ENCODE measurements at places on chromosomes 3 and 15.

DNA sequence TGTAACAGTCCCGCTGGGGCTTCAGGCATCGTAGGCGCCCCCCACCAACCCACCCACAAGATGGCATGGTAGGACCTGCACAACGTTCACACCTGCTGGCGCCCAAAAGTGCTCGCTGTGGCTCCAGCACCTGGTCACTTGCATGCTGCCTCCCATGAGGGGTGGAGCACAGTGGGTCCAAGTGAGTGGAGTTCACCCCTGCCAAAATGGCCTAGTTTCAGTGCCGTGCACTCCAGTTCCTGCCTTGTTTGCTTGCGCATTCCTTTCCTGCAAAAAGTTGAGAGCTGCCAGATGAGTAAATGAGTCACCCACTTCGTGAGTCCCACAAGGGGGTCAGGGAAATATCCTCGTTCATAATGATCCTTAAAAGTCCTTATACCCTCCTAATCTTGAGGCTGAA, 788.7 kb upstream of the DPPA4 start:
- no peak for DNase-seq

DNA sequence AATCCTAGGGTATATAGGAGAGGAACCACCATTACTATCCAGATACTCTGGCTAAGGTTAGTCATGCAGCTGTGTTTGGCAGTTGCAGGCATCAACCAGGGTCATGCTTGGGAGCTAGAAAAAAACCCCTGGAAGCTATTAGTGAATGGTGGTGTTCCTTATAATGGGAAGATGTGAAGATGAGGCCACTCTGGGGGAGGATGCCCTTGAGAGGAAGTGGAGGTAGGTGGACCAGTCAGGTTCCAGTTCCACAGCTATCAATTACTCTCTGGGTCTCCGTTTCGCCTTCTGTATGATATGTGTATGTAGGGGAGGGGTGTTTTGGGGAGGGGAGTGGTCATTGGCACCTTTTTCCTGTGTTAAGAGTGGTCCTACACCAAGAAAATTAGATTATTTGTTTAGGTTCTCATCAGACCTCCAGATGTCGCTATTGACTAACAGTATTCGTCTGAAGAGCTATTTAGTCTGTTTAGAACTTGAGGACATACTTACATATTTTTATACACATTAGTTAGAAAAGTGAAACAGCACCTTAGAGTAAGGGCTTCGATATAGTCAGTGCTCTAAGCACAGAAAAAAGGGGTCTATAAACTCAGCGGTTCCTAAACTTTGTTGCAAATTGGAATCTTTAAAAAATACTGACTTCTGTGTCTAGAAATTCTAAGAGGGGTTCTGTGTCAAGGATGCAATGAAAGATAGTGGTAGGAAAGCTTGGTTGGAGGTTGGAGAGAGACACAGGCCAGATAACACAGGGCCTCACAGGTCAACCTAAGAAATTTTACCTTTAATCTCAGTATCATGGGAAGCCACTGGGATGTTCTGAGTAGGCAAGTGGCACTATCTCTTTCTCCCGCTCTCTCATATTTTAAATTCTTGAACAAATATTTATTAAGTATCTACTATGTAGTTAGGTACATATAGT, 9.1 kb upstream of the HPS3 start:
- DNase-seq, result peak; percentile 67

DNA sequence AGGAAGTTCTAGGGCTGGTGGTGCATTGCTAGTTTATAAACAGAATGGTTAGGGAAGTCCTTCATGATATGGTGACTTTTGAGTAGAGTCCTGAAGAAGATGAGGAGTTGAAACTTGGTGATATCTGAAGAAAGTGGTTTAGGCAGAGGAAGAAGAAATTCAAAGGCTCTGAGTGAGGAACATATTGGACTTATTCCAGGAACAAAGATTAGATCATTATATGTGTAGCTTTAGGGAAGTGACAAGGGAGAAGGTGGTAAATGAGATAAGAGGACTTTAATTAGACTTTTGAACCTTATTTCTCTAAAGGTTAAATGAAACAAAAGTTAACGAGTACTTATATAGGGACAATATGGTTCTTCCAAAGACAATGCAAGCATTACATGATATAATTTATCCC, 286.7 kb downstream of the DOCK3 start:
- no peak for DNase-seq

DNA sequence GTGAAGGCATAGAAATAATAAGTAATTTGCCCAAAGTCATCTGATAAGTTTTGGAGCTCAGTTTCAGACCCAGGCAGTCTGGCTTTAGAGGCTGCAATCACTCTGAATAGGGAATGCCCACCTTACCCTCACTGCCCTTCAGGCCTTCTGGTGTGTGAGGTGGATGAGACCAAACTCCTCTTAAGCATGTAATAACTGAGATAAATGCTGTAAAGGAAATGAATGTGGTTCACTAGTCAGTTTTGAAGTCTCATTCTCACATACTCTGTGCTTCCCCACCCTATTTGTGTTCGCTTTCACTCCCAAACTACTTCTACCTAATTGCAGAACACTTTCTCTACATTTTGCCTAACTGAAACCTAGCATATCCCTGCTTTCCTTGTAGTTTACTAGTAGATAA, 144.1 kb downstream of the FILIP1L start:
- DNase-seq, result peak; percentile 33

DNA sequence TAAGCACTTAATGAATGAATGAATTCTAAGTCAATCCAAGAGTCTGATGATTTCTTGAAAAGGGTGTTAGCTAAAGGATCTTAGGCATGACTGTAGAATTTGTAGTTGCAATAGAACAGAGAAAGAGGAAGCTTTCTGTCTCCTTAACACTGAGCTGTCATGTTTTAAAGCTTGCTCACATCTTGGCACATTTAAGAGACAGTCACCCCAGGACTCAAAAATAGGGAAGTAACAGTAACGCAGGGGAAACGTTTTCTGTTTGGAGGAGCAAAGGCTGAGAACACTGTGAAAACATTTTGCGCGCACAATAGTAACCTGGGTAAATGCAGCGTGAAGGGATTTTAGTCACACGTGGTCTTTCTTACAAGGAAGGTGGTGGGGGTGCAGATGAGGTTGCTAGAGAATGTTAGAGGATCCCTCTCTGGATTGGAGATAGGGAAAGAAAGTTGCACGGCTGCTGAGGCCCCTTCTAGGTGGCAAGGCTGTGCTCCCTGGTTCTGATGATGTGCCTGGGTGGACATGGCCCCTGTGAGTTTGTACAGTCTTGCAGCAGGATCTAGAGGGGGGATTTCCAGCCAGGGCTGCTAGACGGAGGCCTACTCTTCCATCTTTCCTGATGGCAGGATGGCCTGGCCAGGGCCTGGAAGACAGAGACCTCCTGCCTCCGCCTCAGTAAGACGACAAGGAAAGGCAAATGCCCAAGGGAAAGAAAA, 12.0 kb downstream of the STARD5 start:
- DNase-seq, result no peak

DNA sequence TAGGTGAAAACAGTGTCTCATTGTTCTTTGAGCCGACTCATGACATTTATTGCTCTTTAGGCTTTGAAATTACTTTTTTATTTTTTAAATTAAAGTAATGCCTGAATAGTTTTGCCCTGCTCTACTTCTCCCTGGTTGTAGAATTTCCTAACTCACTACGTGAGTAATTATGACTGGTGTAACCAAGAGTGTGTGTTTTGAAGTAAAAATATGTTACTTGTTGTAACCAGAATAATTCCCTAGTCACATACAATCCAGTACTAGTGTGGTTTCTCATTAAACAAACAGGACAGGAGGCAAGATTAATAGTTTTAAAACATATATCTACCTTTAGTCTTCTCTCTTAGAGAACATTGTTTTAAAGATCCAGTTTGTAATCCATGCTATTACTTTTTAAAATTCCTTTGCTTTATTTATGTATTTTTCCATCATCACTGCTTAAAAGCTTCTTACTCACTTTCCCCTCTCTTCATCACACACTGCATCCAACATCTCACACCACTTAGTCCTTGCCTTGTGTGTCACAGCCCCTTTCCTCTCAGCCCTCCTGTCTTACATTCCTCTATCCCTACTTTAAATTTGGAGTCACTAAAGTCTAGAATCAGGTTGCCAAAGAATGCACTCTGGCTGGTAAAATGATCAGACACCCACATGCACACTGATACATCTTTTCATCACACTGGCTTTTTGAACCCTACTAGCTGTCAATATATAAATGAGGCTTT, 219.7 kb downstream of the WNT5A start:
- no peak for DNase-seq

GRCh38 chr15:62779036-62779770, 263.3 kb upstream of the TPM1 start:
- DNase-seq, result no peak

- DNase-seq, result peak; percentile 85
Measured at GRCh38 chr3:5022187-5022965, 43.1 kb downstream of the BHLHE40 start.

DNA sequence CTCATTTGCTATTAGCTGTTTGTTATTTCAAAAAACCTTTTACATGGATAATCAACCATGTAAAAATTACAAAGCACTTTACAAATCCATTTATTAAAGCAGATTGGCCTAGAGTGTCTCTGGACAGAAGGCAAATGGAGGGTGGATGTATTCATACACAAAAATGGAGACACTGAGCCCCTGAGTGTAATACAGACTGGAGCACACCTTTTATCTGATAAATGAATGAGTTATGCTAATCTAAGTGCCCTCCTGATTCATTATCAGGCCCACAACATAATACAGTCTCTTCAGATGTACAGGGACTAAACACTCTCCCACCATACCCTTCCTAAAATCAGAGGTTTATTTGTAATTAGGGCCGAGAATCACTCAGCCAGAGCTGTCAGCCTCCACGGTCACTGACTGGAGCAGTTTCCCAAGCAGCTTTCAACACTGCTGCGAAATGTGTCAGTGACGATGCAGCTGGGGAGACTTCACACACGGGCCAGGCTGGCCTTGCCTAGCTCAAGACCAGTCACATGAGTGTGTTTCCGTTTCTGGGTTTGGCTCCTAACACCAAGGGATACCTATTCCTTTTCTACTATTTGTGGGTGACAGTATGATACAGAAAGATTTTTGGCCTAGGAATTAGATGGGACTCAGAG, 271.8 kb downstream of the ZIC1 start:
- DNase-seq, result no peak

- DNase-seq, result no peak
Measured at GRCh38 chr3:190063490-190063889, 57.2 kb downstream of the P3H2 start.

GRCh38 chr3:183270344-183270743, 17.3 kb downstream of the B3GNT5 start:
- no peak for DNase-seq

DNA sequence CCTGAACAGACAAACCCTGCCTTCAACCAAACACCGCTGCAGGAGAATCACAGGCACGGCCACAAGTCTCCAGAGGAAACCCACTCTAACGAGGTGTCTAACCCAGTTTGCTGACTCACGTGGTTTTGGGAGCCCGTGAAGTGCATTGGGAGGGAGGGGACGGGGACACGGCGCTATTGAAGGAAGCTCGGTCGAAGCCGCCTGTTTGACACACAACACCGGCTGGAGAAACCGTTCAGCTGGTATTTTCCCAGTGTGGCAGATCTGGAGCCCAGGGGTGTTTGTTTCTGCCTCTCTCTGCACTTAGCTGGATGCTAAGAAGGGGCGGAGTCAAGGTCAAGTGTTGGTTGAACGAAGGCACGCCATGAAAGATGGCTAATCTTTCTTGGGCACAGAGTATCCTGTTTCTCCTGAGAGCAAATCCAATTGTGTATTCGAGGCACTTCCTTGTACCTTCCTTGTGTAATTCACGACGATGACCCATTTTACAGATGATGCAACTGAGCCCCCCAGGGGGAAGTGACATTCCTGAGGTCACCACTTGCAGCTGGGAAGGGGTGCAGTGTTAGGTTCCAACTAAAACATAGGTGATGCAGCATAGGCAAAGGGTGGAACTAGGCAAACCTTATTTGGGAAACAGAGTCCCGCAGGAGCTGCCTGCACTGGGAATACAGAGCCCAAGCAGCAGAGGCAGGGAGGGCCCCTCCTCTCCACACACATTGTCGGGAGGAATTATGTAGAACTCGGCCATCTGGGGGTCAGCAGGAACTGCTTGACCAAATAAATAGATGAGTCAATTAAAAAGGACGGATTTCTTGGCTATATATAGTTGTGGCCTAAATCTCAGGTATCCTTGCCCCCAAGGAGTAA, 22.5 kb downstream of the SLC6A6 start:
- DNase-seq, result peak; percentile 63

Measured in activated CD4-positive, alpha-beta T cell treated with anti-CD3 and anti-CD28 coated beads, Interleukin-2, Interleukin-6, amounts not matched to agents 100 ng/mL and 50 ng/mL, durations not matched to agents 16 hours and 8 hours (primary cell).